ENCODE measurements at places on chromosomes 2 and 18.

- no peak for DNase-seq
Observed at GRCh38 chr18:23542461-23542860, 39.1 kb downstream of the RMC1 start.

- peak; percentile 89 for DNase-seq
Observed at GRCh38 chr2:47905386-47906156, 727 bp downstream of the FBXO11 start.

DNA sequence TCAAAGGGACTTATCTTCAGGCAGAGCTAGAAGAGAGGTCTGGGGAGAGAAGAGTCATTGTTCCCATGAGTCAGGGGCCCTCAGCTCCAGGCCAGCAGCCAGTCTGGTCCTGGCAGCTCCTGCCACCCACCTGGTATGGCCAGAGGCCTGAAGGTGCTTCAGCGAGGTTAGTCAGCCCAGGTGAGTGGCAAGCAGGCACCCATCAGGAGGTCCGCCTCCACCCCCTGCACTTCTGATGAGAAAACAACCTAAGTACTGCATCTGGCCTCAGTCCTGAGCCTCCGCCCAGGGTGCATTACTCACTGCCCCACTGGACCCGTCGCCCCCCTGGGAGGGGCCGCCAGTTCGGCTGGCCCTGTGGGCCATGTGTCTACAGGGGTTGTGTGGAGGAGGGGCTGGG is 130.2 kb downstream of the INHBB start:
- no peak for DNase-seq

DNA sequence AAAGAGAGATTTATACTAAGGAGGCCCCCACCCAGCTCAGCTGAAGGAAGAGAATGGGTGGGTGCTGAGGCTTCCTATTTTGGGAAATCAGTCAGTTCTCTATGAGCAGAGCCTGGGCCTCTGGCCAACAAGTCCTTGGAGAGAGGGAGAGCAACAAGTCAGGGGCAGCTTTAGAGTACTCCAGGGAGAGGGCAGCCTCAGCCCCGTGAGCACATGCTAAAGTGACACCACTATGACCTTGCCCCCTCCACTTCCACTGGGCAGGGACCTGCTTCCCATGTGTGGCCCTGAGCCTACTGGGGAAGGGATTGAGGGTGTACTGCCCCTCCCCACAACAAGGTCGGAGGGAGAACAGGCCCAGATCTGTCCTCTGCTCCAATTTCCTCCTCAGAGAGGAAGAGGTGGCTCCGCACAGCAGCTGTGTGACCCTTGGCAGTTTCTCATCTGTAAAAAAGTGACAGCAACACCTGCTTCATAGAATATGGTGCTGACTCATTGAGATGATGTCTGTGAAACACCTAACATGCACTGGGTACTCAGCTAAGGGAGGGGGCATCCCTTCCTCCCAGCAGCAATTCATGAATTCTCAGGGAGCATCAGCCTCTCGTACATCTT is 72.9 kb downstream of the CLHC1 start:
- peak; percentile 54 for DNase-seq

GRCh38 chr2:160555420-160556071 is 61.9 kb upstream of the RBMS1 start:
- DNase-seq: no peak

- no peak for DNase-seq
Observed at GRCh38 chr2:175575346-175576258, 394.1 kb upstream of the ATP5MC3 start.

DNA sequence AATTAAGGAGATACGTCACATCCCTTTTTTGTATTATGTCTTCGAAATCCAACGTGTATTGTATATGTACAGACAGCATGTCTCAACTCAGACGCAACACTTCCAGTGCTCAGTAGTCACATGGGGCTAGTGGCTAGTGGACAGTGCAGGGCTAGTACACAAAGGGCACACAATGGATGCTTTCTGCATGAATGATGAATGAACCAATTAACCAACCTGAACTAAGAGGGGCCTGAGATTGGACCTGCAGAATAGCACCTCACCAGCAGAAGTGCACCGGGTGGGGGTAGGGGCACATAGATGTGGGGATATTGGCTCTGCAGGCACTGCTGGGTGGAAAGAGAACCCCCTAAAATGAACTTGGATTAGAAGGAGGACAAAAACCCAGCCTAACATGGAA is 20.7 kb downstream of the ST8SIA5 start:
- DNase-seq: peak; percentile 57

- DNase-seq: peak; percentile 81
Observed at GRCh38 chr2:241768251-241768711, 8.3 kb upstream of the GAL3ST2 start.

- DNase-seq: no peak
Observed at GRCh38 chr2:200278694-200279316, 27.7 kb upstream of the SPATS2L start.

DNA sequence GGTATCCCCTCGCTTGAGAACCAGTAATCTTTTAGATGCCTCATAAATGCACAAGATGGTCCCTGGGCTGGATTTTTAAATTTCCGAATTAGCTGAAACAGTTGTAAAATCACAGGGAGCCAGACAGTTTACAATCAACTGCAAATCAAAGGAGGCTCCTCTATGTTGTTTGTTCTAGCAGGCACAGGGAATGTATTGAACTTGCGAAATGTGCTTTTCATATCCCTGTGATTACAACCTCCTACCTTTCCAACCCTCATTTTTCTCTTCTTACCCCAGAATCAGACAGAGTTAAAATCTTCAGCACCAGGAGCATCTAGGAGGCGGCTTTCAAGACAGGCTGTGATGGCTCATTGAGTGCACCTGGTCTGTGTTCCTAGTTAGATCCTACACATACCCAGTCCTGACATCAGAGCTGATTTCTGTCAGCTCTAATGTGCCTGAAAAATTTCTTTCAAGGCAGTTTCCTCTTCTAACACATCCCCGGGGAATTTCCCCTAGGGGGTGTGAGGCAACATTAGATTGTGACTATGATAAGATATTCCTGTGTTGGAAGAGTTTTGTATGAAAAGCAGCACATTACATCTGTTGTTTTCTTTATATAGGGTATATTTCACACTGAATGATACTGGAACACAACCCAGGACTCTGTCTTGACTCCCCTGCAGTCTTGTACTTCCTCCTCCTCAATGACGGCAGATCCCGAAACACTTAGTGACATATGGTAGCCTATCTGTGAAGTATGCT is 17.9 kb upstream of the CAVIN2 start:
- no peak for DNase-seq

DNA sequence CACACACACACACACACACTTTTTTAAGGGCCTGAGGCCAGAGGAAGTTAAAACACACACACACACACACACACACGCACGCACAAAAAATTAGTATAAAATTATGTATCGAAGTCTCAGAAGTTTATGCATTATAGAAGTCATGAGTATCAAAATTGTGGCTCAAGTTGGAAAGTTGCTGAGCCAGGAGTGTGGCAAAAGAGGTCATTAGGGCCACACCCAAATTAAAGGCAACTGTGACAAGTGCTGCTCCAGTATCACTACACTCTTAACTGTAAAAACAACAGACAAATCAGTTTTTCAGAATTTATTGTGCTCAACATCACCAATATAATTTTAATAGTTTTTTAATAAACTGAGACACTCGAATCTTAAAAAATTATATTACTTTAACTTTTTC is 36.9 kb downstream of the YWHAQ start:
- DNase-seq: no peak

- no peak for DNase-seq
Observed at GRCh38 chr2:148814860-148815419, 60.1 kb upstream of the KIF5C start.

DNA sequence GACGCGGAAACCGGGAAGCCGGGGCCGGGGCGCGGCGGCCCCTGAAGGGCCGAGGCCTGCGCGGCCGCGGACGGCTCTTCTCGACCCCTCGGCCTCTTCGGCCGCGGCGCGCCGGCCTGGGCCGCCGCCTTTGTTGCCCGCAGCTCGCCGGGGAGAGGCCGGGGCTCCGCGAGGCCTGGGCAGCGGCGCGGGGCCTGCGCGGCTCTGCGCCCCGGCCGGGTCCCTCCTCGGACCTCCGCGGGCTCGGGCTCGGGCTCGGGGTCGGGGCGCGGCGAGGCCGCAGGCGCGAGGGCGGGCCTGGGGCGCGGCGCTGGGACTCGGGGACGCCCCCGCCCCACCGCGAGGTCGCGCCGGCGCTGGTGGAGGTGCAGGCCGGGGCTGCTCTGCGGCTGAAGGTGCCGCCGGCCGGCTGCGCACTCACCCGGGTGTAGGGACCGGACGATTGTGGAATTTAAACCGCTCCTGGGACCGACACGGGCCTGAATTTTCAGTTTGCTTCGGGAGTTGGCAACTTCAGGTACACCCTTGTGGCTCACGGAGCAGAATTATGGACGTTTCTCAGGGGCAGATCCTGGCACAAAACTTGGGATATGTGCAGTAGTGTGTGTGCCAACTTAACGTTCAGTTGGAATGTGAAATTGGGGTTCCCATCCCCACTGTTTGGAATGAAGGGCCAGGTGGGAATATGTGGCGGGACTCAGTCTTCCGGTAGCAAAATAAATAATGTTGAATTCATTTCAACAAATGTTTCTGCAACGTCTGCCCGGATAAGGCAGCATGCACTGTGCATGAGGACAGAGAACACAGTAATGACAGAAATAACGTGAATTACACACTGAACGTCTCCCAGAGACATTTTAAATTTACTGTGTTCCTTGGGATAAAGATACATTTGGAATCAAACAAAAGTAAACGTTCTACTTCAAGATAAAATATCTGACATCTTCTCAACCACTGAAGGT is 787 bp downstream of the SOCS6 start:
- peak; percentile 88 for DNase-seq

- DNase-seq: no peak
Observed at GRCh38 chr2:169363560-169364150, 1.3 kb upstream of the LRP2 start.

DNA sequence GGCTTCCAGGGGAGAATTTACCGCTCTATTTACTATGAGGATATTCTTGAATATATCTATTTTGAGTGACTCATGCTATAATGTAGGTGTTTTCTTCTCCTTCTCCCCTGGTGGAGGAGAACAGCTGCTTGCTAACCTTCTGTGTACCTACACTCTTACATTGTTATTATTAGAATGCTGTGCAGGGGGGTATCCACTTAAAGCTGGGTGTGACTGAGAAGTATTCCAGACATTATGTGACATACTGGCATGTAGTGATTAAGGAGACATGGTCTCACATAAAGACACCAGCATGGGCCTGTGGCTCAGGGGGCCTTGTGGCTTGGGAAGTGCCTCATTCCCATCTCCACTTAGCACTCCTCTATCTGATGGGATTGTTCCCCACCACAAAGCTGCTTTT is 287.9 kb downstream of the PTPRM start:
- DNase-seq: no peak

GRCh38 chr2:232872826-232873225 is 2.8 kb downstream of the SNORC start:
- DNase-seq: no peak

- no peak for DNase-seq
Observed at GRCh38 chr2:118525346-118525745, 322.1 kb downstream of the EN1 start.

GRCh38 chr2:196170606-196171247 is 651 bp downstream of the STK17B start:
- DNase-seq: peak; percentile 86
